ENCODE measurements at places on chromosomes 12 and 14. TPM values are rescaled to one million over a fixed set of nuclear protein-coding genes. Genes with fewer than 3 reads are reported as not detected.

Gene CORO1C
- total RNA-seq: 30.9 TPM

DNA sequence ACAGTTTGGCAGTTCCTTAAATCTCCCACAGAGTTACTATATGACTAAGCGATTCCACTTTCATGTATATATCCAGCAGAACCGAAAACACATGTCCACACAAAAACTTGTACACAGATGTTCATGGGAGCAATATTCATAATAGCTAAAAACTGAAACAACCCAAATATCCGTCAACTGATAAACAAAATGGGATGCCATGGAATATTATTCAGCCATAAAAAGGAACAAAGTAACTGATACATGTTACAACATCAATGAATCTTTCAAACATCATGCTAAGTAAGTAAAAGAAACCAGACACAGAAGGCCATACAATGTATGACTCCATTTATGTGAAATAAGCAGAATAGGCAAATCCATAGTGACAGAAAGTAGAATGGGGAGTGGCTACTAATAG is 80.2 kb upstream of the GPHB5 start:
- no peak overlapping the region for H3K27ac ChIP-seq
- H3K27me3 ChIP-seq: no peaks in the 10 kb centered on the region
- H3K4me3 ChIP-seq: no peak overlapping the region
- DNase-seq: no peak
- peaks cover 4% of the 10 kb centered on the region for H3K4me1 ChIP-seq

DNA sequence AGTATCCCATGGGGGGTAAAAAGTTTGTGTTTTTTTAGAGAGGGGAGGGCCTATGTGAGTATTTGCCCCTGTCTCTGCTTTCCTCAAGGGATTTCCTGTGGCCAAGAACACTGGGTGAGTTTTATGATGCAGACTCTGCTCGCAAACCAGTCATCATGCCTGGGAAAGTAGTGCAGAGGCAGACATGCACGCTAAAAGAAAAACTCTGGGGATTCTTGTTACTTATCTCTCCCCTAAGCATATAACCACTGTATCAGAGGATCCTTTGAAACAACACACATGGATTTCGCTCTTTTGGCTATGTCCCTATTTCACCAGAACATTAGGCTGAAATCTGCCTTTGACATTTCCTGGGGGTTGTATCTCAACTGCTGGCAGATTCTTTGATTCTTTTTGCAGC is 1845.8 kb upstream of the SEL1L start:
- no peak overlapping the region for H3K27ac ChIP-seq
- H3K4me3 ChIP-seq: no peak overlapping the region
- H3K36me3 ChIP-seq: no peaks in the 10 kb centered on the region
- no peak for DNase-seq

DNA sequence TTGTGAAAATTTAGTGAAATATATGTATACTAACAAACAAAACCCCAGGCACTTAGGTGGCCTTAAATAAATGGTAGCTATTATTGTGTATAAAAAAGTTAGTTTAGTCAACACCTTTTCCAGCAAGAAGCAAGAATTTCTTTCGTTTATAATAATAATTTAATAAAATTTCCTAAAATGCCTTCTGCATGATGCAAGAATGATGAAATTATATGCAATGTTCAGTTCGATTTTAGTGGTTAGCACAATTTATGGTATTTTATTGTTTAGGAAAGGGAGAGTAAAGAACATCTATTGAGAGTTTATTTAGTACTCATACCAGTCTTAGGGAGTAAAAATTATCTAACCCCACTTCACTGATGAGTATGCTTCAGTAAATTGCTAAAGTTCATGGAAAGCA is 290.8 kb downstream of the APAF1 start:
- no peaks in the 10 kb centered on the region for H3K4me1 ChIP-seq
- peaks cover 9% of the 10 kb centered on the region for H3K27me3 ChIP-seq
- H3K27ac ChIP-seq: no peak overlapping the region
- no peaks in the 10 kb centered on the region for H3K36me3 ChIP-seq
- no peak overlapping the region for H3K4me3 ChIP-seq

GRCh38 chr12:130242506-130242905 is 80.2 kb downstream of the FZD10 start:
- H3K27me3 ChIP-seq: no peaks in the 10 kb centered on the region
- H3K4me1 ChIP-seq: no peaks in the 10 kb centered on the region
- H3K36me3 ChIP-seq: no peaks in the 10 kb centered on the region
- no peak overlapping the region for H3K4me3 ChIP-seq
- H3K27ac ChIP-seq: no peak overlapping the region
- no peak for DNase-seq
